ENCODE measurements at places on chromosomes 13 and 19. TPM values are rescaled to one million over a fixed set of nuclear protein-coding genes. Genes with fewer than 3 reads are reported as not detected.

The KASH5 gene
- total RNA-seq, result not detected

The ZNF606 gene
- total RNA-seq, result 19.7 TPM

The ZNF536 gene
- total RNA-seq, result 6.5 TPM

The C13orf42 gene
- total RNA-seq, result not detected

The METTL21C gene
- total RNA-seq, result not detected

DNA sequence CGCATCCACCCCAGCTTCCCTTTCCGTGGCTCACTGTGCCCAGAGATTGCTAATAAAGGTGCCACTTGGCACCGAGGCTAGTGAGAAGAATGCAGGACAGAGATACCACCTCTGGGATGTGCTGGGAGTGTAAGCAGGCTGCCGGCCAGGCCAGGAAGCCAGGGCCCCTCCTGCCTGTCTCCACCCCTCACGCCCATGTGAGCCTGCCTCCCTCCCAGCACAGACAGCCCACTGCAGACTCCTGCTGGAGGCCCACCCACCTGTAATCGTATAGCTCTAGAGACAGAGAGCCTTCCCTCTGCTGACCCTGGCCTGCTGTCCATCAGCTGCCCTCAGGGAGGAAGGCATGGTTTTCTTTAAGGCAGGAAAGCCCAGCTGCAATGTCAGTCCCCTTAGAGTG lies 13.9 kb downstream of the VSTM2B start:
- no peak overlapping the region for H3K4me3 ChIP-seq
- no peaks in the 10 kb centered on the region for H3K4me1 ChIP-seq
- H3K36me3 ChIP-seq, result no peaks in the 10 kb centered on the region
- DNase-seq, result no peak

DNA sequence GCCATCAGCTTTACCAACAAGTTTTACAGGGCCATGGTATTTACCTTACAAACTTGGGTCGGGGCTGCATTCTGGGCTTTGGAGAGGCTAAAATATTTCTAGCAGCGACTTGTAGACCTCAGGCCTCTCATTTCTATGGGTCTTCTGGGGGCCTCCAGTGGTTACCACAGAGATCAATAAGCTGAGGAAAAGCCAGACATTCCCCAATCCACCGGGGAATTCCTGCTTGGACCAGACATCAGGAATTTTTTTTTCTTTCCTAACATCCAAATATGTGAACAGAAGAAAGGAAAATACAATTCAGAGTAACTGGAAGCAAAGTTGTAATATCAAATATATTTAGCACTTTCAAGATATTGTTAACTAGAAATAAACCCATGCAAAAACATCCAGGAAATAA lies 1.5 kb downstream of the DZIP1 start:
- peaks cover 9% of the 10 kb centered on the region for H3K4me1 ChIP-seq
- no peak for DNase-seq
- H3K27me3 ChIP-seq, result peaks cover 19% of the 10 kb centered on the region

- no peak overlapping the region for H3K27ac ChIP-seq
- no peaks in the 10 kb centered on the region for H3K4me1 ChIP-seq
- no peak for DNase-seq
- no peaks in the 10 kb centered on the region for H3K27me3 ChIP-seq
- no peaks in the 10 kb centered on the region for H3K36me3 ChIP-seq
Observed at GRCh38 chr13:105878119-105878700, 657.3 kb downstream of the EFNB2 start.

DNA sequence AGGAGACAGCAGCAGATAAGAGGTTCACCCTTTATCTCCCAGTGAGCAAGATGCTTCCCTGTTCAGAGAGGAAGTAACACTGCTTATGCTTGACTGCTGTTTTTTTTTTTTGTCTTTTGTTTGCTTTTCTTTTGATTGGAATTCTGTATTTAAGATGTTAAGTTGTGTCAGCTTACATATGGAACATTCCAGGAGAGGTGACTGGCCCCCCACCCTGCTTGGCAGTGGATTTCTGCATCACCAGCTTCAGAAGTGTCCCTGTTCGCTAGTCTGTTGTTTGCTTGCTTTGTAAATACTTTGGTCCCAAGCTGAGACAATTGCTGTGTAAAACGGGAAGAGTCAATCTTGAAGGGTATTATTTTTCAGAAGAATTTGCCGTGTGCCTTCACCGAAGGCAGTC lies 43.0 kb downstream of the IFT88 start:
- no peaks in the 10 kb centered on the region for H3K27me3 ChIP-seq
- DNase-seq, result no peak
- no peaks in the 10 kb centered on the region for H3K36me3 ChIP-seq
- H3K4me3 ChIP-seq, result no peak overlapping the region
- H3K4me1 ChIP-seq, result no peaks in the 10 kb centered on the region
- H3K27ac ChIP-seq, result no peak overlapping the region

- H3K4me3 ChIP-seq, result peak overlapping the region; percentile 5
- DNase-seq, result no peak
- no peak overlapping the region for H3K27ac ChIP-seq
Observed at GRCh38 chr13:94713561-94714182, 1.3 kb upstream of the SOX21 start.

DNA sequence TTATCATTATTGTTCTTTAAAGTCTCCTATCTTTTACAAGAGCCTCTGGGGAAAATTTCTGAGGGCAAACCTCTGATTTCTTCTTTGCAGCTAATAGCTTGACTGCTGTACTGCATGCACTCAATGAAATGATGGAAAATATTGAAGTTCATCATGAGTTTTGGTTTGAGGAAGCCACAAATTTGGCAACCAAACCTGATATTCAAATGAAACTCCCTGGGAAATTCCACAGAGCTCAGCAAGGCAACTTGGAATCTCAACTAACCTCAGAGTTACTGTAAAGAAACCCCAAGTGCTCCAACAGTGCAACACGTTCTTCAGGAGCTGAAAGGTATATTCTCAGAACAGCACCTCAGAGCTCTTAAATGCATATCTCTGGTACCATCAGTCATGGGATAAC lies 14.2 kb upstream of the RNF6 start:
- H3K27me3 ChIP-seq, result peaks cover 5% of the 10 kb centered on the region
- no peaks in the 10 kb centered on the region for H3K36me3 ChIP-seq
- H3K27ac ChIP-seq, result no peak overlapping the region

DNA sequence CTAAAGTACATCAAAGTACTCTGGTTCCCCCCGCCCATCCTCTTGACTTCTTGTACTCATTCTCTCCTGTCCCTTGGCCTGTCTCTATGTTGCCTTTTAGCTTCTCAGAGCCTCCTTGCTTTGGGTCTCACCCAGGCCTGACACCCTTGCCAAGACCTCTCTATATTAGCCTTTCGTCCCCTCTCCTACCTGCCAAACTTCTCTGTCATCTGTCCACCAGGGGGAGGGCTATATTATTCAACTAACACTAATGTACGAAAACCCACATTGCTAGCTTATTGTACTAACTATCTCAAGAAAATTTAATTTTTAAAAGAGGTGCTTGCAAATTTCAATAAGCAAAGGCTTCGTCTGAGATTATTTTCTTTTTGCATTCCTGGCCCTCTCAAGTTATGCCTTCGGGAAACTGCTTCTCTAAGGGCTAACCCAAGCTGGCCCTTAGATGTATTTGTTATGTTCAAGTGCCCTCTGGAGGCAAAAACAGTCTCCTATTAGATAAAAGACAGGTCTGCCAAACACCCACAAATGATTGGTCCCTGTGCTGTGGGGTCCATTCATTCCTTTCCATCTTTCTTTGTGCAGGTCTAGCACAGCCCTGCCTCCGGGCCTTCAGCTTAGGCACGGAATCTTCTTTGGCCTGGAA lies 6.3 kb upstream of the MRPS31 start:
- no peaks in the 10 kb centered on the region for H3K36me3 ChIP-seq
- H3K4me1 ChIP-seq, result no peaks in the 10 kb centered on the region
- peak; percentile 70 for DNase-seq
- peak overlapping the region; percentile 6 for H3K27ac ChIP-seq
- no peaks in the 10 kb centered on the region for H3K27me3 ChIP-seq

GRCh38 chr13:98643479-98643878 lies 66.6 kb upstream of the STK24 start:
- H3K27ac ChIP-seq, result no peak overlapping the region
- no peaks in the 10 kb centered on the region for H3K27me3 ChIP-seq
- H3K36me3 ChIP-seq, result no peaks in the 10 kb centered on the region
- peaks cover 7% of the 10 kb centered on the region for H3K4me1 ChIP-seq
- DNase-seq, result no peak
- H3K4me3 ChIP-seq, result no peak overlapping the region

- no peaks in the 10 kb centered on the region for H3K27me3 ChIP-seq
- no peaks in the 10 kb centered on the region for H3K4me1 ChIP-seq
- no peak overlapping the region for H3K27ac ChIP-seq
- H3K4me3 ChIP-seq, result no peak overlapping the region
Observed at GRCh38 chr13:107102676-107103075, 534.7 kb upstream of the ARGLU1 start.

GRCh38 chr19:18251587-18252369 lies 22.5 kb downstream of the IQCN start:
- DNase-seq, result peak; percentile 79
- peaks cover 2% of the 10 kb centered on the region for H3K4me1 ChIP-seq
- H3K27me3 ChIP-seq, result peaks cover 14% of the 10 kb centered on the region
- H3K4me3 ChIP-seq, result no peak overlapping the region

DNA sequence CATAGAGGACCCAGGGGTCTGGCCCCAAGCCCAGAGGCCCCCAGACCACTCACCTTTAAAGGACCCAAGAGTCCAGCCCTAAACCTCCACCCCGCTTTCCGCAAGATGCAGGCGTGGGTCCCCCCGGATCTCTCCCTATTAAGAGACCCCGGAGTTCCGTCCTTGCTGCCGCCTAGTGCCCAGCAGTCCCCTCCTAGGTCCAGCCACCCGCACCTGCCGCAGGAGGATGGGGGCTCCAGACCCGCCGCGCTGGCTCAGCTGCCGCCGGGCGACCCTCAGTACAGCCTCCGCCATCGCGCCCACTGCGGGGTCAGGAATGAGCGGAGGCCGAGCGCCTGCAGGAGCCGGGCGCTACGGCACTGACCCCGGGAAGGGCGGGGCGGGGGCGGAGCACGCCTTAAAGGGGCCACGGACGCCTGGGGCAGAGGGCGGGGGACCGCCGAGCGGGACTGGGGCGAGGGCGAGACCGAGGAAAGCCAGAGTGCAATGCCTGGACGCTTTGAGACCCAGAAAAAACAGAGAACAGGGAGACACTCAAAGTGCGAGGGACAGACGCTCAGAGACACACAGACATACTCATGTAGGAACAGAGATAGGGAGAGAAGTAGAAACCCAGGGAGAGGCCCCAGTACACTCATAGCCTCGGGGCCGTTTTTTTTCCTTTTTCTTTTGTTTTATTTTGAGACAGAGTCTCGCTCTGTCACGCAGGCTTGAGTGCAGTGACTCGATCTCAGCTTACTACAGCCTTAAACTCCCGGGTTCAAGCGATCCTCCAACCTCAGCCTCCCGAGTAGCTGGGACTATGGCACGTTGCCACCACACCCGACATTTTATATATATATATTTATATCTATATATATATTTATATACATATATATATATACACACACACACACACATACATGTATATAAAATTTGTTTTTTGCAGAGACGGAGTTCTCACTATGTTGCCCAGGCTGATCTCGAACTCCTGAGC lies at the start of gene ETHE1:
ETHE1 (minus strand) TSS at position 318 of the 976 bp plus-strand sequence; CDS start at position 294, 24 bp downstream.
- no peaks in the 10 kb centered on the region for H3K36me3 ChIP-seq
- peaks cover 17% of the 10 kb centered on the region for H3K4me1 ChIP-seq
- peak within 1 kb of the TSS; percentile 69 for H3K27ac ChIP-seq
- DNase-seq, result peak; percentile 87
- H3K4me3 ChIP-seq, result peak within 1 kb of the TSS; percentile 97

DNA sequence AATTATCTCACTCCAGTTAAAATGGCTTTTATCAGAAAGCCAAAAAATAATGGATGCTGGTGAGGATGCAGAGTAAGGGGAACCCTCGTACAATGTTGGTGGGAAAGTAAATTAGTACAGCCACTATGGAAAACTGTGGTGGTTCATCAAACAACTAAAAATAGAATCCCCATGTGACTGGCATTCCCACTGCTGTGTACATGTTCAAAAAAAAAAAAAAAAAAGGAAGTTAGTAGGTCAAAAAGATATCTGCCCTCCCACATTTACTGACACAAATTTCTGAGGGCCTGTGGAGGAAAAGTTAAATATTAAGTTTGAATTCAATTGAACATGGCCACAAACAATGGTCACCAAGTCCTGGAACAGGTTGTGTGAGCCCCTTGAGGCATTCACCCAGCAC lies 9.8 kb upstream of the ZSCAN5A start:
- no peak for DNase-seq
- H3K4me3 ChIP-seq, result no peak overlapping the region
- H3K36me3 ChIP-seq, result no peaks in the 10 kb centered on the region
- no peak overlapping the region for H3K27ac ChIP-seq

GRCh38 chr13:101144808-101145419 lies 271.4 kb downstream of the NALCN start:
- H3K4me3 ChIP-seq, result no peak overlapping the region
- H3K27me3 ChIP-seq, result peaks cover 5% of the 10 kb centered on the region
- no peak overlapping the region for H3K27ac ChIP-seq
- H3K4me1 ChIP-seq, result no peaks in the 10 kb centered on the region

- H3K36me3 ChIP-seq, result no peaks in the 10 kb centered on the region
- peaks cover 24% of the 10 kb centered on the region for H3K4me1 ChIP-seq
- DNase-seq, result no peak
- H3K4me3 ChIP-seq, result no peak overlapping the region
Observed at GRCh38 chr19:2538096-2538757, 62.3 kb downstream of the GADD45B start.

GRCh38 chr13:51342706-51343105 lies 3.2 kb downstream of the SERPINE3 start:
- H3K4me1 ChIP-seq, result no peaks in the 10 kb centered on the region
- H3K4me3 ChIP-seq, result no peak overlapping the region
- DNase-seq, result no peak
- no peak overlapping the region for H3K27ac ChIP-seq

All from hepatocyte (in vitro differentiated cells).